Kidney glomerular epithelial cell (primary cell): ENCODE measurements at places on chromosomes 16 and 17.

DNA sequence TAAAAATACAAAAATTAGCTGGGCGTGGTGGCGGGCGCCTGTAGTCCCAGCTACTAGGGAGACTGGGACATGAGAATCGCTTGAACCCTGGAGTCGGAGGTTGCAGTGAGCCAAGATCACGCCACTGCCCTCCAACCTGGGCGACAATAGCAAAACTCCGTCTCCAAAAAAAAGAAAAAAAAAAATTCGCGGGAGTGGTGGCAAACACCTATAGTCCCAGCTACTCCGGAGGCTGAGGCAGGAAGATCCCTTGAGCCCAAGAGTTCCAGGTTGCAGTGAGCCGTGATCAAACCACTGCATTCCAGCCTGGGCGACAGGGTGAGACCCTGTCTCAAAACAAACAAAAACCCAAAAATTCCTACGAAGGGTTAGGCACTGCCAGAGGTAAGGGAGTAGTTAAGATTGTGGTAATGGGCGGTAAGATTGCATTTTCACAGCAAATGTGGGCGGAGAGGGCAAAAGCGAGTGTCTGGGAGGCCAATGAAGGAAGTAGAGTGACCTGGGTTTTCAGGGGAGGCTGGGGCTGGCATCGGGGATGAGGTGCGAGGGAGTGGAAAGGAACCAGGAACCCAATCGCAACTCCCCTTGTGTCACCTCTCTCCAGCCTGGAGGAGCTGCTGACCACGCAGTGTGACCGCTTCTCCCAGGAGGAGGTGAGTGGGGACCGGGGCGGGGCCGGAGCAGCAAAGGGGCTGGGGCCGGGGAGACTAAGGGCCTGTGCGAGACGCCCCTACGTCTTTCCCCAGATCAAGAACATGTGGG is 2.6 kb downstream of the MYL11 start:
- no peak for DNase-seq

DNA sequence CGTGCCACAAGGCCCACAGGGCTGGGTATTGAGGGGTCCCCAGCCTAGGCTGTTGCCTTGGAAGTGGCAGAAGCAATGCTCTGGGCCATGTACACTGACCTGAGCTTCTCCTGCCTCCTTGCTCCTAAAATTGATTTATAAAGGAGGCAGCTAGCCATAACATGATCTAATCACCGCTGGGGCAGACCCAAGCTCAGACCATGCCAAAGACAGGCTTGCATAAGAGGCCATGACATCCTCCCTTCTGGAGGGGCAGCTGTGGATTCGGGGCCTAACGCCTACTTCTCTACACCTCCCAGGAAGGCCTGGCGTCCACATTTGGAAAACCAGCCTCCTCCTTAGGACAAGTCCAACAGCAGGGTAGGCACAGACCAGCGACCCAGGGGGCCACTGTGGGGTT is 12.3 kb downstream of the HSD11B2 start:
- no peak for DNase-seq

DNA sequence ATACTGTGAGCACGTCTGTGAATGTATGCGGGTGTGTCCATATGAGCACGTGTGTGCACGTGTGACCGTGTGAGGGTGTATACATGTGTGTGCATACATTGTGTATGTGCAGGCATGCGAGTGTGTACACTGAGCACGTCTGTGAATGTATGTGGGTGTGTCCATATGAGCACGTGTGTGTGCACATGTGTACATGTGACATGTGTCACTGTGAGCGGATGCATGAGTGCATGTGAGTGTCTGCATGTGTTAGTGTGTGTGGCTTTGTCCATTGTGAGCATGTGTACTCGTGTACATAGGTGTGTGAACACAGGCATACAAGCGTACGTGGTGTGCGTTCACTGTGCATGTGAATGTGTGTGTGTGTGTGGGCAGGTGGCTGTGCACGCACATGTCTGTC is 17.5 kb upstream of the ACSF3 start:
- DNase-seq, result no peak

GRCh38 chr17:9023392-9024218 is 2.3 kb downstream of the NTN1 start:
- DNase-seq, result no peak

GRCh38 chr16:81695321-81696165 is 83.5 kb upstream of the PLCG2 start:
- no peak for DNase-seq

GRCh38 chr17:444879-445454 is 92.4 kb upstream of the RPH3AL start:
- no peak for DNase-seq

DNA sequence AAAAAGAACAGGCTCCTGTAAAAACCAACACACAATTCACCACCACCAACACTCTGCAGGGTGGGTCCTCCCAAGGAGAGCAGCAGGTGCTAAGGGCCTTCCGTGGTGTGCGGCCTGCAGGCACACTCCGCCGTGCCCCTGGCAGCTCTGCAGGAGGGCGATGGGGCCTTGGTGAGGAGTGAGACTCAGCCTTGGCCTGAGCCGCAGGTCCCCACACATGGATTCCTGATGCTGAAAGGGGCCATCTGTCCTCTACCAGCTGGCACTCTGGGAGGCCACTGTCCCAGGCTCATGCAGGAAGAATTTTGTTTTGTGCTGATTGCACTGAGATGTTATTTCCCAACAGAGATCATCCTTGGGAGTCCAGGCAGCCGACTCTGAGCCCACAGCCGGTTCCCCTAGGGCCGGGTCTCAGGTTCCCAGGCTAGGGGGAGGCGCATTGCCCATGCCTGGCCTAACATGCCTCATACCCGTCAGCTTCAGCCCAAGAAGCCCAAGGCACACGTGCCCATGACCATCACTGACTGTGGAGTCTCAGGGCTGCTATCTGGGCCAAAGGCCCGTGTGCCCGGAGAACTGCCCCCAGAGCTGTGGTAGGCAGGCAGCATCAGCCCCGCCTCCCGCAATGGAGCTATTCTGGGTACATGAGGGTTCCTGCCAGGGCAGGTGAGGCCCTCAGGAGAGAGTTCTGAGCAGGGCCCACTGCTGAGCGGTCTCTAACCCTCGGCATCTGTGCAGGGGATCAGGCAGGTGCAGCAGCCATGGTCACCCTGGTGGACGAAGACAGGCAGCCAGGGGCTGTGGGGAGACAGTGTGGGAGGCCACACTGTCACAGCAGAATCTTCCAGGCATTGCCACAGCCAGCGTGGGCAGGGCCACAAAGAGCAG is 97.9 kb upstream of the ZNF469 start:
- DNase-seq, result no peak

DNA sequence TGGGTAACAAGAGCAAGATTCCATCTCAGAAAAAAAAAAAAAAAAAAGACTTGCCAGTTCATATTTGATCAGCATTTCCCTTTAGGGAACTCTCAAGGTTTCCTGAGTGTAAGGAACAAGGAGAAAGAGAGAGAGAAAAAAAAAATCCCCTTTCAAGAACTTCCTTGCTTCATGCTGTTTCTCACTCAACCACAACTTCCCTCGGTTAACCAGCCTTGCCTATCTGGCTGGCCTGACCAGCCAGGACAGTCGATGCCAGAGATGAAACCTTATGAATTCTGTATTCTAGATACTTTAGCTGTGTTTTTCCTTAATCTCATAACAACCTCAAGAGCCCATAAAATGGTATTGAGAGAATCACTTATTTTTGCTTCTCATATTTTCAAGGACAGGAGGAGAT is 2.6 kb upstream of the N4BP1 start:
- no peak for DNase-seq

DNA sequence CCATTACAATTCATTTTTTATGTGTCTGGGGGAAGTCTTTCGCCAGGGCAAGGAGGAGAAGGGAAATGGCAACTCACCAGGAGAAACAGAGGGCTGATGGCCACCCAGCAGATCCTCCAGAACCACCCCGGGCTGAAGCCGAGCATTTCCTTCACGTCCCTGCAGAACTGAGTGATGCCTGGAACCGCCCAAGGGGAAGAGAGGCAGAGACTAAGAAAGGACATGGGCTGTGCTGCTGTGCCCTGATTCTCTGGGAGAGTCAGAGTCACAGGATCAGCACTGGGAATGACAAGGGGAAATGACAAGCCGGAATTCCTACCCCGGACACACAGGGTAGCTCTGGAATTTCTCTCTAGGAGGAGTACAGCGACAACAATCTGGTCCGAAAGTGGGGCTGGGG is 27.8 kb downstream of the SLC6A4 start:
- DNase-seq, result no peak
